ENCODE measurements at places on chromosomes 12 and 14.

DNA sequence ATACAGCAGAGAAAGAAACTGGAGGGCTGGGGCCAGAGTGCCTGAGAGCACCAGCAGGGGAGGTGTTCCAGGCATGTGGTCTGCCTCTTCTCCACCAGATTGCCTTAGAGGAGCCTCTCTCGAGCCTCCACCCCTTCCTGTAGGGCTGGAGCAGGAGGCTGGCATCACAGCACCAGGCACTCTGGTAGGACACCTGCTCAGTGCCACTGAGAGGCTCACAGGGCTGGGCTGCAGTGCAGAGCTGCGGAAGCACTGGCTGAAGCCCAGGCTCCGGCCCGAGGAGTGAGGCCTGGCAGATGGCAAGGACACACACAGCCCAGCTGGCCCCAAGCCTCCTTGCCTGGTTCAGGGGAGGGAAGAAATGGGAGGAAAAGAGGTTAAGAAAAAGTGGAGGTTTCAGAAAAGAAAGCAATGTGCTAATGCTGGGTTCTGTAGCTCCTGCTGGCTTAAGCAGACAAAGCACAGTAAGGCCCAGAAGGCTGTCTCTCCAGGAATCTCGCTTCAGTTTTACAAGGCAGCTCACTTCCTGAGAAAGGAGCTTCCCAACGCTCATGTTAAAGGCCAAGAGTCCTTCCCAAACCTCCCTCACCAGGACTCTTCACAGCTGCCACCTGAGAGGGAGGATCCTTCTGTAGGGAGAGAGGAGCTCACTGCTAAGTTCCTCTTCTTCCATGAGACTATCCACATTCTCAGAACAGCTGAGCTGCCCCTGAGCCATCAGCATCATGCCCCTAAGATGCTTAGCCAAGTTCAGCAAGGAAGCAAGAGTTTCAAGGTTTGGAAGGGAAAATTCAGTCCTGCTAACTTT, 23.8 kb downstream of the SPTB start:
- no peak for DNase-seq

DNA sequence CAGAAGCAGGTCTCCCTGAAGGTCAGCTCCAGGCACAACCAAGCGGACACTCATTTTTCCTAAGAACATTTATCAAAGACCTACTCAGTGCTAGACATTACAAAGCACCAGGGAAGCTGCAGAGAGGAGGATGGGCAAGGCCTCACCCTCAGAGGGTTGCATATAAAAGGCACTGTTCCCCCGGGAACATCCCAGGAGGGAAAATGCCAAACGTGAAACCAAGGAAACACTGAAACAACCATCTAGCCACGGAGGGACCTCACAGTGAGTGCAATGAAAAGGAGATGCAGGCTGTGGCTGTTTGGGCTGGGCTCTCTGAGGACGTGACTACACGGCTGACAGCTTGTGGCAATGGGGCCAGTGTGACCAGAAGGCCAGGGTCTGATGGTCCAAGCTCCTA, 117.4 kb upstream of the VASH1 start:
- no peak for DNase-seq

GRCh38 chr12:6605421-6606330, 1.5 kb downstream of the CHD4 start:
- peak; percentile 69 for DNase-seq

DNA sequence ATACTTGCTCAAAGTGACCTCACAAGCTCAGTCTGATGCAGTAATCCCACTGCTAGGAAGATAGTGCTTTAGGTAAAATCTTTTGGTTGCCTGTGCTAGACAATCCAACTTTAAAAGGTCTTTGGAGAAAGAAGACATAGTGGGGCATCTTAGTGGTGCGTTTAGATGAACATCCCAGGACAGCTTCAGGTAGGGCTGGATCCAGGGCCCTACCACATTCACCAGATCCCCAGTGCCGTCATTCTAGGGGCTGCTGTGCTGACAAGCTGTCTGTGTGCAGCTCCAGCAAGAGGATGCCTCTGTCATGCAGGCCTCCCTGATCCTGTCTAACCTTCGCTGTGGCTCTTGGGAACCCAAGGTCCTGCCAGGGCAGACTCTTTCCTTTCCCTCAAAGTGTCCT, 100.7 kb upstream of the EIF5 start:
- no peak for DNase-seq

DNA sequence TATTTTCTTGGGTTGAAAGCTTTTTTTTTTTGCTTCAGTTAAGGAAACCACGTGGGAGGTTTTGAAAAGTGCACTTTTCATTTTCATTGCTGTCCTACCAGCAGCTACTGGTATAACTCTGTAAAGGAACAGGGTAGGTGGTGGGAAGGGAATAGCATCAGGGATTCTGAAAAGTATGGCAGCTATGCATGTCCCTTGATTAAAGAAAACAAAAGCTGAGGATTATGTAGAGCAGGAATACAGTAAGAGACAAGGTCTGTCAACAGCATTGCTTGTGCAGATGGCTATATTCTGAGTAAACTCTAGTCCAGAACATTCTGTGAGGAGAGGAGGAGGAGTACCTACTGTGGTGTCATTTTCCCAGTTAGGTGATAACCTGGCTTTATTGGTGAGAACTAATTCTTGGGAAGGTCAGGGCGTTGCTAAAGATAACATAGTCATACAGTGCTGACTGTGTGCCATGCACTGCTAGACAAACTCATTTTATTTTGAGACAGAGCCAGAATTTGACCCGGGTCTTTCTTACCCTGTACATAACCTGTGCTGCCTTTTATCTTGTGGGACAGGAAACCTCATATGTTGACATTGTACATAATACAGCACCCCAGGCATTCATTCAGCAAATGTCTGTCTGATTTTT, 80.3 kb upstream of the TRAF3 start:
- DNase-seq, result no peak

GRCh38 chr14:93430315-93431035, at the start of gene UNC79:
UNC79 (plus strand) TSS chr14:93430939; CDS start chr14:93431030, 91 bp downstream.
- DNase-seq, result no peak

Measured in CD4-positive, alpha-beta T cell treated with Interleukin-10 for 1 hour (primary cell).